Frontal cortex (tissue), 4 donors: ENCODE measurements at places on chromosomes 3 and 15. TPM values are rescaled to one million over a fixed set of nuclear protein-coding genes. Genes with fewer than 3 reads are reported as not detected.

AHSG gene
- not detected for total RNA-seq

SLC28A1 gene
- total RNA-seq = not detected

DNA sequence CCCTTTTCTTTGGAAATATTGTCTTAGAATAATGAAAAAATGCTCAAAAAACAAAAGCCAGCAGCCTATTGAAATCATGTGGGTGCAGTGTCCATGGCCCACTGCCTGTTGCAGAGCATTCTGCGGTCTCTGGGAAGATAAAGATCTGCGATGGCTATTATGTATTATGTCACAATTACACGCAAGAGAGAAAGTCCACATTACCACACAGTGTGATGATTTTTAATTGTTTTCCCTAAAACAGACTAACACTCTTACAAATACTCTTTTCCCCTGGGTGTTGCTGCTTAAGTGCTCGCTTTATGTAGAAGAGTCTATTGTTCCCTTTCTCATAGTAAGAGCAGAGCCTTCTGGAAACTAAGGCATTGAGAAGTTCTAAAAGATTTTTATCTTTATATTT is 32.2 kb downstream of the SSR3 start:
- no peak for DNase-seq

- DNase-seq = no peak
These were observed 82.1 kb downstream of the PCSK6 start for GRCh38 chr15:101407439-101407838.

DNA sequence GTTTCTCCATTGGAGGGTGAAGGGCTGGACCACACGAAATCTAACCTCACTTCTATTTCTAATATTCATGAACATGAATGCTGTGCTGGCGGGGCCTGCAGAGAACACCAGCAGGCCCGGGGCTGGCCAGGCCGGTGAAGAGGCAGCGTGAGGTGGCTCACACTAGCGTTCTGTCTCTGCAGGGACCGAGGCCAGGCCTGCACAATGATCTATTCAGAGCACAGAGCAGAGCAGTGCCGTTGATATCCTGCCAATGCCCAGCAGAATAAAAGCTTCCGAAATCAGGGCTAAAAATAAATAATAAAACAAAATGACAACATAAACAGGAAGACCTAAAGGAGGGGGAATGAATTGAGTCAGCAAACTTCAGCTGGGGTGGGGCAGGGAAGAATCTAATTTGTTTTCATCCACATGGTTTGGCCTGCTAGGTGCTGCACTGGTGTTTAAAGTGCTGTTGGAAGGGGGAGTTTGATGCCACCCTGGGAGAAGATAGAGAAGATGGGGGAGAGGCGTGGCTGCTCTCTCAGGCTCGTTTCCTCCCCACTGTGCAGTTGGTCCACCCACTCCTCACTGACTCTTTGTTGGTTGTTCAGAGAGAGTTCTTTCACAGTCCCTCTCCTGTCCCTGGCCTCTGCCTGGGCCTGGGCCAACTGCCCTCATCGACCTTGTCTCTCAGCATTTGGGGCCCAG is 837.1 kb downstream of the AGBL1 start:
- peak; percentile 35 for DNase-seq

- DNase-seq = no peak
These were observed 199.7 kb downstream of the UACA start for GRCh38 chr15:70563561-70564095.
